ENCODE measurements at places on chromosomes 7 and 10. TPM values are rescaled to one million over a fixed set of nuclear protein-coding genes. Genes with fewer than 3 reads are reported as not detected.

SEMA3E gene
- 0.03 TPM for polyA plus RNA-seq

RNLS gene
- polyA plus RNA-seq: 5.0 TPM

ITIH2 gene
- not detected for polyA plus RNA-seq

EXOC4 gene
- 11.4 TPM for polyA plus RNA-seq

GNGT1 gene
- polyA plus RNA-seq: not detected

HIBADH gene
- polyA plus RNA-seq: 25.2 TPM

SLC26A4 gene
- 0.12 TPM for polyA plus RNA-seq

Data from foreskin keratinocyte (primary cell).